Esophagus mucosa (tissue), 1 donor: ENCODE measurements at places on chromosomes 12 and 14.

DNA sequence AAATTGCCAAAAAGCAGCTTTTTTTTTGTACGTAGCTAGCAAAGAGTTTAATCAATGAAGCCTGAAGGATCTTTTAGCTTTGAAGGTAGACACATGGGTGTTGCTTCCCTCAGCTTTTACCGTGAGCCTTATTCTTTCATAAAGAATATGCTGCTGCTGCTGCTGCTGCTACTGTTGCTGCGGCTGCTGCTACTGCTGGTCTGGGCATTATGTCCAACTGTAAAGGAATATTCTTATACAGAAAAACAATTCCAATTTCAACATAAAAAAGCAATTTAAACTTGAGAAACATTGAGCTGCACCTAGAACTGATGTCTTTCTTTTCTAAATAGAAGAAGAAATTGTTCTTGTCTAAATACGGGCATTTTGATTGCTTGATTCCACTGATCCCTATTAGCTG is 38.9 kb upstream of the PPP1R12A start:
- ATAC-seq: no peak

GRCh38 chr14:36835128-36835527 is 173.5 kb downstream of the PAX9 start:
- no peak for ATAC-seq

DNA sequence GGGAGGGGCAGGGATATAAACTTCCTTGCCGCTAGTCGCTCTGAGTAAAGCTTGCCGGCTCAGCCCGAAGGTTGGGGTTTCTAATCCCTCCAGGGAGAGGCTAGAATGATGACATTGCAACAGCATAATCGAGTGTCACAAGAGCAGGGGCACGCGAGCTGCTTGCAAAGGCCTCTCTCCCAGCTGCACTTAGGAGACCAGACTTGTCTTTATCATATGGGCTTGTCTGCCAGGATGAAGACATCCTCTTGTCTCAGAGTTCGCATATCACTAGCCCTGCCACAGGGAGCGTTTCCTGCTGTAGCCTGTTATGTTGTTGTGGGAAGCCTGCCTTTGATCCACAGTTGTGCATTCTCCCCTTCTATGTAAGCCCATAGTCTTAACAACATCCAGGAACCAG is 180.0 kb downstream of the ESR2 start:
- ATAC-seq: peak; percentile 72

DNA sequence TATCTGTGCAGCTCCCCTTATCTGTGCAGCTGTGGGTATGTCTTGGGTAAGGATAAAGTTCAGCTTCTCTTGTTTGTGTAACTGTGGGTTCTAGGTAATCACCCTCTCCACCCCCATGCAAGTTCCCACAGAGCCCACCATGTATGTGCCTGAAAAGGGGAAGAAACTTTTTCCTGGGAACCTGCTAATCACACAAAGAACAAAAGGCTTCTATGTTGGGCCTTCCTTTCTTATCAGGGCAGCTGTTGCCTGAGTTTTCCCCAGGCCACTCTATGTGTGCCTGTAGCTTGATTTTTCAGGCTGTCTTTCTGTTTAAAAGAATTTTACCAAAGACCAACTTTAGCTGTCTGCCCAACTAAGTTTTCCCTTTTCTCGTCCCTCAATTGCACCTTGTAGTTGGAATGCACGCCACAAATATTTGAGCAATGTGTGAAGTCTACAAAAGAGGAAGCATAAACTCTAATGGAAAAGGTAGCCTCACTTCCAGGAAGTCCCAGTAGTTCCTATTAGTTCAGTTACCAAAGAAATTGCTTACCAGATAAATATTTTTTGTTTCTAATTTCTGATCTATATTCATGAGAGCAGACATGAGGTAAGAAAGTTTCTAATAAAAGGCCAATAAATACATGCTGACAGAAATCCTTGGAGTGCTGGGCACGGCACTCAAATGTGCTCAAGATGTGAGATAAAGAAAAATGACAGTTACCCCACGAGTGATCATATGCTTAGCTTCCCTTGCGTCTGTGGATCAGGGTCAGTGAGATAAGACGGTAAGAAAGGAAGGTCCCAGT is 2.7 kb upstream of the GALC start:
- ATAC-seq: no peak

DNA sequence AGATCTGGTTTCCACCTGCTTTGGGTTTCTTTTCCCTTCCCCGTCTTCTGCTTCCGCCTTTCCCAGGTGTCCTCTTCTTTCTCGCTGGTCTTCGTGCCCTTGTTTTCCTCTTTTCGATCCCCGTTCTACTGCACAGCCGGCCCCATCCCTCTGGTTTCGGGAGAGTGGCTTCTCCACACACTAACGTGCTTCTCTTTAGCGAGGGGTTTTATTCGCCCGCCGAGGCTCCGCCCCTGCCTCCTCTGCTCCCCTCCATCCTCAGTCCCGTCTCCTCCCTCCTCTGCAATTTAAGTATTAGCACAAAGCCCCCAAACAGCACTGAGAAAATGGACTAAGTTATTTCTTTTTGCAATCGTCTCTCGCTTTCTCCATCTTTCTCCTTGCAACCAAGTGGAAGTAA is at the start of gene SLC7A8:
TSS of gene SLC7A8 (minus strand) at position 182 of the 400 bp plus-strand sequence. CDS start 746 bp downstream, outside the sequence.
- peak; percentile 31 for ATAC-seq

DNA sequence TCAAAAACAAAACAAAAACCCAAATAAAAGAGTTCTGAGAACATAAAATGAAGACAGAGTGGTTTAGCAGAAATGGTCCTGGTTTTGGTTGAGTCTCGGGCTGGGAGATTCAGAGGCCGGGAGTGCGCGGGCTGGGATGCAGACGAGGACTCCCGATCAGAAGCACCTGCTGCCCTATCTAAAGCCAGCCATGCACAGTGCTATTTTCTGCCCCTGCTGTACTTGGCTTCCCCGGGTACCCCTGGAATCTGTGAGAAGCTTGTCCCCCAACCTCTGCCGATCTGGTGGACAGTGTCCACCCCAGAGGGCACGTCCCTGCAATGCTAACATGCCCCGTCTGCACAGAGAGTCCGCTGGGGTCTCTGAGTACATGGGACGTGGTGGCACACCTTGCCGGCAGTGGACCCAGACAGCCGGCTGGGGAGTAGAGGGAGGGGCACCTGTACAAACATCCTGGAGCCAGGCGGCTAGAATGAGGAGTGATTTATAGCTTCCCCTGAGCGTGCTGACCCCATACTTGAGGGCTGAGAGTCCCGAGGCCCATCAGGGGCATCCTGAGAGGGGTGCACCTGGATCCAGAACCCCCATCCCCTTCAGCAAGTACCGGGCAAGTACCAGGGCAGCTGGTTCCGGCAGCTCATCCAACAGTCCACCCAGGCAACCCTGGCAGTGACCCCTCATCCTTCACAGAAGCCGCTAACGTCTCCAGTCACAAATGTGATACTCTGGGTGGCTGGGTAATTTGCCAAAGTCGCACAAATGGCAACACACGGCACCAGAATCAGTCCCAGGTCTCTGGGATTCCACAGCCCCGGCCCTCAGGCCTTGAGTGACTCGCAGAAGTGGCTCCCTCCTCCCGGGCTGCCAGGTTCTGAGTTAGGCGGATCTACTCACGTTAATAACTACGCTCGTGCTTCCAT is 37.1 kb downstream of the CHGA start:
- no peak for ATAC-seq
